ENCODE measurements at places on chromosomes 4 and X.

- DNase-seq: no peak
Measured at GRCh38 chrX:11367609-11368430, 74.6 kb downstream of the AMELX start.

GRCh38 chrX:148417934-148418333, 82.5 kb upstream of the AFF2 start:
- DNase-seq: no peak

- no peak for DNase-seq
Measured at GRCh38 chr4:162972661-162973330, 193.9 kb downstream of the NAF1 start.

DNA sequence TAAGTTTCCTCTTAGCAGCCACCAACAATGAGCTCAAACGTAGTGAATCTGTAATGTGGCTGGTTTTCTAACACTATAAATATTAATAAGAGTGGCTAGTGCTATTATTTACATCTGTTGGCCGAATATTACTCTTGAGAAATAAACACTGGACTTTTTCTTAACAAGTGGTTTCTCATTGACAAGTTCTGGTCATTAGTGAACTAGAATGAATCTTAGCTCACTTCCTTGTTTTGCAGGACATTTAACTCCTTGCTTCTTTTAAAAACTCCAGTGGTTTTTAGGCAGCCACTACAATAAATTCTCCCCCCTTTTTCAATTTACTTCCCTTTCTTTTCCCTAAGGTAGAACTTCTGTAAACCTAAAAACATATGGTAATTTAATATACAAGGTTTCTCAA, 177.2 kb downstream of the ARAP2 start:
- no peak for DNase-seq

- DNase-seq: no peak
Measured at GRCh38 chr4:55458611-55459010, 62.9 kb downstream of the TMEM165 start.

GRCh38 chr4:183081116-183081469, 18.0 kb upstream of the WWC2 start:
- no peak for DNase-seq

- no peak for DNase-seq
Measured at GRCh38 chrX:119635799-119636198, 29.6 kb upstream of the NKRF start.

GRCh38 chrX:133645256-133645655, 230.0 kb upstream of the GPC4 start:
- no peak for DNase-seq

DNA sequence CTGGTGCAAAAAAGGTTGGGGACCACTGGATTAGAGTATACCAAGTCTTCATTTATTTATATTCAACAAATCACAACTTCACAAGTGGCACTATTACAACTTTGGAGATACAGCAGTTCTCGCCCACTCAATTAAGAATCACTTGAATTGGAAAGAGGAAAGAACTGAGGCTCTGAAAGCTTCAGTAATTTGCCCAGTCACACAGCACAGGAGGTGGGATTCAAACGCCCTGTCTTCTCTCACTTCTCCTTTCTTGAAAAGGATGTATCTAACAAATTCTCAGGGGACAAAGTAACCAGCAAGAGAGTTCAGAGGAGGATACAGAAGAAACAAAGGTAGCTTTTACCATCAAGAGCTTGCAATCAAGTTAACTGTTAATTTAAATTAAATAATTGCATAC, 12.4 kb downstream of the SMIM14 start:
- no peak for DNase-seq

- DNase-seq: no peak
Measured at GRCh38 chr4:88143504-88143903, 14.9 kb downstream of the ABCG2 start.

- no peak for DNase-seq
Measured at GRCh38 chrX:126137899-126138298, 28.2 kb downstream of the DCAF12L2 start.

DNA sequence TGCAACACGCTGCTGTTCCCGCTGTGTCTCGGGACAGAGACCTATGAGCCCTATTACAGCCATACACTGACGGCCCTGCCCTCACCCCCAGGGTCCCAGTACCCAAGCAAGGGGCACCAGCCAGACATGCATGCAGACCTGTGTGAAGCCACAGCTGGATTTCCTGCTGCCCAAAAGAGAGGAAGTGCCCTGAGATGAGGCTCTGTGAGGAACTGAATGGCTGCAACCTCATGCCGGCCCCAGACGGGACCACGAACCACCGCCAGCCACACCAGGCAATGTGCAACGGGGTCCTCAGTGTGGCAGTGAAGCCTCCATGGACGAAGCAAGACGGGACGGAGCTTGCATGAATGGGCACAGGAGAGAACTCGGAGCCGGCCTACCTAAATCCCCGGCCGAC, 21.1 kb downstream of the CTBP1 start:
- DNase-seq: no peak

DNA sequence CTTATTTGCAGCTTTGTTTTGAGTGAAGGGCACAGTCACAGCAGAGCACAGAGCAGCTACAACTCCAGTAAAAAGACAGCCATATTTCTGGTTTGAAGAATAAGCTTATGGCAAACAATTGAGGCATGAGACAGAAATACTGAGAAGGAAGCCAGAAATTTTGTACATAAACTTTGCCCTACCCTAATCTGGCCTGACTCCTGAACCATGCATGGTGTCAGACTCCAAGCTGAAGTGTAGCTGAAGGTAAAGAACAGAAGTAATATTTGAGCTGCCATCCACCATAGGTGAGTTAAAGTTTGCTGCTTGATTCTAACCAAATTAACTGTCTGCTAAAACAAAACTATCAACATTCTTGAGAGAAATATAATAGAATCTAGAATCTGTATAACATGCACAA, 24.5 kb upstream of the TMEM192 start:
- DNase-seq: no peak

GRCh38 chr4:105998171-105999063, 103.1 kb downstream of the NPNT start:
- no peak for DNase-seq

DNA sequence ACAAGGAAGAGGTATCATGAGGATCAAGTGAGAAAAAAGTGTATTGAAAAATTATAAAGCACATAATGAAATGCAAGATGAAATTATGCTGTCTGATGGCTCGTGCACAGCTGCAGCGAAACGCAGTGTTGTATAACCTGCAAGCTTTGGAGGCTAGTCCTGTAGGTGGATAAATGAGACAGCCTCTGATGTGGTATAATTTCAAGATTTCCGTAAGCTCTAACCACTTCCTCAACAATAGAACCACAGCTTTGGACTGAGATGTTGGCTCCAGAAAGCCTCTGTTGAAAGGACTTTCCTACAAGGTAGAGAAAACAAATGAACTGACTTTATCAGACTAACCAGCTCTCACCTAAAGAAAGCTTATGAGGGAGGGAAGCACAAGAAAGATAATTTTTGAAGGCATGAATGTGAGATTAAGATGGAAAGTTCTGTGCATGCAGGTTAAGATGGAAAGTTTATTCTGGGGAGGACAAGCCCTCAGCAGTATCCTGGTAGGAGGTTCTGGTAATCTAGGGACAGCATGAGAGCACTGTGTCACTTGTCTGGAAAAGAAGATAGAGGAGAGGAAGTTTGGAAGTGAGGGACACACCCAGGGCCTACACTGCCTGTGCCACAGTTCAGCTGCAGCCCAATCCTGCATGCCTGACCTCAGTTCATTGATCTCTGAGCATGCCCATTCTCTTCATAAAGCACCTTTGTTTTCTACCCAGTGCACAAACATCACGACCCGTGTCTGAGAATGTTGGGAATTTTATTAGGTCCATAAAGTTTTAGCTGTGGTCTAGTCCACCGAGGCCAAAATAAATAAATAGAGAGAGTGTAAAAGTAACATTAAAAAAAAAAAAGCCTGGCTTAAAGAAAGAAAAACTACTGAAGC, 161.5 kb upstream of the SFRP2 start:
- no peak for DNase-seq

- DNase-seq: no peak
Measured at GRCh38 chr4:97645071-97645821, 498.0 kb downstream of the STPG2 start.

DNA sequence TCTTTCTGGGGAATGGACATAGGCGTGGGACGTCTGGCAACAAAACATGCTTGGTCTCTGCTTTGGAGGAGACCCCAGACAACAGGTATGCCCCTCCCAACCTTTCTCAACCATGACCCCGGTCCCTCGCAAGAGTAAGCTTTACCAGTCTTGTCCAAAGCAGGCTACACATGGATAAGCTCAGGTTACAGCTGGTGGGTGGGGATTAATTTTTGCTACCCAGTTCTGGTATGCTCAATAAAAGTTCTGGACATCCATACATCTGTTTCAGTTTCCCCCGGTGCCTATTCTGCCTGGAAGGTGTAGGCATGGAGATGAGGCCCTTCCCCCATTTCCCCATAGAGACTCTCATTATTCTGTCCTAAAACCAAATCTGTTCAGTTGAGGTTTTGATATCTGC, 54.5 kb upstream of the NOCT start:
- no peak for DNase-seq

- DNase-seq: no peak
Measured at GRCh38 chr4:93749292-93749761, 79.2 kb upstream of the ATOH1 start.

GRCh38 chr4:41143311-41144039, 70.9 kb downstream of the APBB2 start:
- no peak for DNase-seq

- DNase-seq: no peak
Measured at GRCh38 chr4:182286035-182286434, 42.8 kb downstream of the TENM3 start.

- no peak for DNase-seq
Measured at GRCh38 chr4:174928174-174928573, 10.0 kb downstream of the ADAM29 start.

DNA sequence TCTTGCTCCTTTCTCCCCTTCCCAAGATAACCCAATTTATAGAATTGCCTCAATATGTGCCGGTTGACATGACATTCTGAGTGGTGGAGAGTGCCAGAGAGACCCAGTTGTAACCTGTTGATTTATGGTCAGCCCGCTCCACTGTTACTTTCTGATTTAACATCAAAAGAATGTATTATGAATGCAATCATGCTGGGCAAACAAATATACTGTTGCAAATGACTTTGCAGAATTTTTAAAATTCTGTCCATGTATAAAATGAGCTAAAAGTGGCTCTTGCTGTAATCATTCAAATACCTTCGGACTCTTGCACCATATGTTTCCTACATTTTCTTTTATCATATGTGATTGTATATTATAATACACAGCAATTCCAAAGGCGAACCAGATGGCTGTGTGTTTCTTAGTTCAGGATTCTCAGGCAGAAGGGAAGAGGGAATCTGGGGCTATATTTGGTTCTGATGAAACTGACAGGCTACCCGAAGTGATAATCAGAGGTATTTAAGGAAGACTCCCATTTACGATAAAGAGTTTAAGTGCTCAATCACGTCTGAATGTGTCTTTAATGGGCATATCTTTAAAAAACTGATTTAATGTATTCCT, 131.7 kb downstream of the CLCN4 start:
- no peak for DNase-seq

DNA sequence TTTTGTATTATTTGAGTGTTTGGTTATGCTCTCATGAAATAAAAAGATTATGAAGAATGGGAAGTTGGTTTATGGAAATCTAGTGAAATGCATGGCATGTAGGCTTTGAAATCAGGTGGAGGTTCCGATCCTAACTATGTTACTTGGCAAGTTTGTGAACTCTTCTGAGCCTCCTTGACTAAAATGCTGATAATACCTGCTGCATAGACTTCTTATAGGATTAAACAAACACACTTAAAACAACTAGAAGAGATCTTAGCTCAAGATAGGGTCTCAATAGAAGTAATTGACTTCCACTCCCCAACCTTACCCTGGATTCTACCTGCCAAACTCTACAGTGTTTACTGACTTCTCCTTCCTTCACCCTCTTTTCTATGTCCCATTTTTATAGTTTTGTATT, 22.2 kb upstream of the TLR2 start:
- no peak for DNase-seq

DNA sequence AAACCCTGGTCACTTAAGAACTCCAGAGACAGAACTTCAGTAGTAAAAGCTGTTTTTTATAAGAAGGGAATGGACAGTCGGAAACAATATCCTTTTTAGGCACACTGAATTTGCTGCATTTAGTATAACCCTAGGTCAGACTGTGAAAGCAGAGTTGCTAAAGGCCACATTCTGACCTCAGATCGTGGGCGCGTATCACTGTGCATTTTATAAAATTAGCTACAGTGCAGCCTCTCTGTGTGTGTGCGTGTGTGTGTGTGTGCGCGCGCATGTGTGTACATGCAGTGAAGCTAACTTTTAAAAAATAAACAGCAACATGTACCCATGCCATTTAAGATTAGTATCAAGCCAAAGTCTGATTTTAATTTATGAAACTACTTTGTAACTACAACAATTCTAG, 8.0 kb downstream of the ZNF827 start:
- no peak for DNase-seq

DNA sequence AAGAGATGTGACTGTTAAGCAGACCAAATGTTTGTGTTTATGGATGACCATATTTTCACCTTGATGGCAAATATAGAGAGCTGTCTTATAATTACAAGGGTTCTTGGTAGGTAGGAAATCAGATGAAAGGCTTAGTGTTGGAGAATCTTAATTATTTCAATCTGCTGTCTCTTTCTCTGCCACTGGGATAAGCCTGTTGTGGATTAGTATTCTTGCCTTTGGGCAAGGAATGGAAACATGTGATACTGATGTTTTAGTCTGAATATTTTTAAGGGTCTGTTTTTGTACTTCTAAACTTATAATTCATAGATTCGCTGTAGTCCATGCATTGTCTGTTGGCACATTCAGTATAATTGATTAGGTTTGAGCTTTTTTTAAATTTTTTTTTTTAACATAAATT, 23.7 kb upstream of the NUDT6 start:
- DNase-seq: no peak

- no peak for DNase-seq
Measured at GRCh38 chrX:54776061-54776460, 22.0 kb downstream of the ITIH6 start.

Measured in NCI-H2081 treated with DMSO at 0.1 percent for 48 hours (cell line).